Fibroblast of lung (primary cell): ENCODE measurements at places on chromosomes 1 and 21. TPM values are rescaled to one million over a fixed set of nuclear protein-coding genes. Genes with fewer than 3 reads are reported as not detected.

DNA sequence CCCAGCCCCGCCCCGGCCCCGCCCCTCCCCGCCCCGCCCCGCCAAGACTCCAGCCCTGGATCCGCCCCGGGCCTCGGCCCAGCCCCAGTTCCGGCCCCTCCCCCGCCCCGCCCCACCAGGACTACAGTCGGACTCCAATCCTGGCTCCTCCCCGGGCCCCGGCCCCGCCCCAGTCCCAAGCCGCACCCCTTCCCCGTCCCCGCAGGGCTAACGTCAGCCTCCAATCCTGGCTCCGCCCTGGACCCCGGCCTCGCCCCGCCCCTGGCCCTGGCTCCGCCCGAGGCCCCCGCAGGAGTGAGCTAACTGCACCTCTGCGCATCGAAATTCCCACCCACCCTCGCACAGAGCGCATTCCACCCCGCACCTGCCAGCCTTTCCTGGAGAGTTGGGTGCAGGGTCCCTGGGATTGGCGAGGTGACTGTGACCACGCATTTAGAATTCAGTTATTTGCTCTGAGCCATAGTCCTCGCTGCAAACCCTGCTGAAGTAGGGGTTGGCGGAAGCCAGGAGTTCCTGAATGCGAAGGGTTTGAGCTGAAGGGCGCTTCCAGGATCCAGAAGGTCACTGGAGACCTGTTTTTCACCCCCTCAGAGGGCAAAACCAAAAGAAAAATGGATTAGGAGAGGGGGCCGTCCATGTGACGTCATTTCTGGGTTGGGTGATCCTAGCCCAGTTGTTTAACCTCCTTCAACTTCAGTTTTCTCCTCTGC is 588 bp upstream of the IGSF8 start:
- peak overlapping the region; percentile 64 for H3K4me3 ChIP-seq
- H3K27ac ChIP-seq = peak overlapping the region; percentile 34
- no peaks in the 10 kb centered on the region for H3K36me3 ChIP-seq

GRCh38 chr1:203505526-203506204 is 11.7 kb downstream of the OPTC start:
- no peak overlapping the region for H3K4me3 ChIP-seq
- H3K27me3 ChIP-seq = no peaks in the 10 kb centered on the region
- H3K27ac ChIP-seq = peak overlapping the region; percentile 18
- H3K4me1 ChIP-seq = peaks cover 33% of the 10 kb centered on the region
- no peaks in the 10 kb centered on the region for H3K36me3 ChIP-seq
- no peak for DNase-seq

DNA sequence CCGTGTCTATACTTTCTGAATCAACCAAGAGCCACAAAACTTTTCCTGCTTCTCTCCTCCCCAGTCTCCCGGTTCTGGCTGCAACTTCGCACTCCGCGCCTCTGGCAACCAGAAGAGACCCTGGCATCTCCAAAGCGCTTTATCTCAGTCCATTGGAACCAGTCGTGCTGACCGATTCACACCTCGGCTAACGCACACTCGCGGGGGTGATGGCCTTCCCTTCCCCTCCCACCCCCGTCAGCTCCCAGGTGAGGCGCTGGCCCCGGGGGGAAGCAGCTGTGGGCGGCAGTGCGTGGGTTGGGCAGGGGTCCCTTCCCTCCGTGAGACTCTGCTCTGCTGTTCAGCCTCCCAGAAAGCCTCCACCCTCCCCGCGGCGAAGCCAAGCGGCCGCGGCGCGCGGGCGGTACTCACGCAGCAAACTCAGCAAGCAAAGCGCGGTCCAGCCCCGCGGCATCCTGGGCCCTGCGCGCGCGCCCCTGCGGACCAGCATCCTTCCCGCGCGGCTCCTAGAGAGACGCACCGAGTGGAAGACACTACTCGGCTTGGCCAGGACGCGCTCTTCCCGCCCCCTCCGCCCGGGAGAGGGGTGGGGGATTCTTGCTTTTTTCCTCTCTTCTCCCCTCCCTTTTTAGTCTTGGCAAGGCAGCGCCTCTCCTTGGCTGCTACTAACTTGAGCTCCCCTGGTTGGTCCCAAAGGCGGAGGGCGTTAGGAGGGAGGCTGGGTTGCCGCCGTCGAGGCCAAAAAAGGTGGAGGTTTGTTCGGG is at the start of gene CD34:
TSS of gene CD34 (minus strand) at position 535 of the 764 bp plus-strand sequence. CDS start at position 490, 45 bp downstream.
- H3K36me3 ChIP-seq = no peaks in the 10 kb centered on the region
- DNase-seq = peak; percentile 40
- H3K27ac ChIP-seq = no peak within 1 kb of the TSS
- H3K27me3 ChIP-seq = peaks cover 8% of the 10 kb centered on the region
- peak within 1 kb of the TSS; percentile 8 for H3K4me3 ChIP-seq
- no peaks in the 10 kb centered on the region for H3K4me1 ChIP-seq

GRCh38 chr1:113403065-113403464 is 12.8 kb downstream of the MAGI3 start:
- DNase-seq = no peak
- no peaks in the 10 kb centered on the region for H3K4me1 ChIP-seq
- no peaks in the 10 kb centered on the region for H3K27me3 ChIP-seq
- H3K27ac ChIP-seq = no peak overlapping the region
- peaks cover 1% of the 10 kb centered on the region for H3K36me3 ChIP-seq
- no peak overlapping the region for H3K4me3 ChIP-seq

- H3K27me3 ChIP-seq = no peaks in the 10 kb centered on the region
- no peaks in the 10 kb centered on the region for H3K36me3 ChIP-seq
- H3K4me3 ChIP-seq = no peak overlapping the region
- peaks cover 22% of the 10 kb centered on the region for H3K4me1 ChIP-seq
Measured at GRCh38 chr1:14970799-14971141, 182.8 kb upstream of the TMEM51 start.

DNA sequence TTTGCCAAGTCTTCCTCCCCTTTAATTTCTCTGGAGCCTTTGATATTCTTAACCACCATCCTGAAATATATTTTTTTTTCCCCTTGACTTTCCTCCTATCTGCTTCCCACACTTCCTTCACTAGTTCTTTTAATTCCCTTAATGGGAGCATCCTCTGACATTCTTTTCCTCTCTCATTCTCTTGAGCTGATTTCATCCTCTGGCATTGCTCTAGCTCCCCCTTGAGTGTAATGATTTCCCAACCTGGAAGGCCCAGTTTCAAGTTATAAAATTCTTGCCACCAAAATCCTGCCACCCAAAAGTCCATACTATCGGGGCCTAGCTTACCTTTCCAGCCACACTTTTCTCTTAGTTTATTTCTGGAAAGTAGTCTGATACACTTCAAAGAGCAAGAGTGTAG is 39.5 kb upstream of the UBE2U start:
- DNase-seq = peak; percentile 71
- no peak overlapping the region for H3K27ac ChIP-seq
- H3K4me3 ChIP-seq = no peak overlapping the region

GRCh38 chr1:26923711-26924110 is 2.2 kb downstream of the NUDC start:
- no peaks in the 10 kb centered on the region for H3K27me3 ChIP-seq
- no peak overlapping the region for H3K27ac ChIP-seq
- no peak for DNase-seq
- peaks cover 6% of the 10 kb centered on the region for H3K36me3 ChIP-seq

The CYP4X1 gene
- not detected in 2 replicates for total RNA-seq

The OLIG1 gene
- not detected in 2 replicates for total RNA-seq

GRCh38 chr1:84834419-84835064 is 58.5 kb downstream of the LPAR3 start:
- H3K36me3 ChIP-seq = no peaks in the 10 kb centered on the region
- peak; percentile 74 for DNase-seq
- no peak overlapping the region for H3K27ac ChIP-seq
- H3K4me3 ChIP-seq = no peak overlapping the region
- H3K4me1 ChIP-seq = no peaks in the 10 kb centered on the region
- no peaks in the 10 kb centered on the region for H3K27me3 ChIP-seq

DNA sequence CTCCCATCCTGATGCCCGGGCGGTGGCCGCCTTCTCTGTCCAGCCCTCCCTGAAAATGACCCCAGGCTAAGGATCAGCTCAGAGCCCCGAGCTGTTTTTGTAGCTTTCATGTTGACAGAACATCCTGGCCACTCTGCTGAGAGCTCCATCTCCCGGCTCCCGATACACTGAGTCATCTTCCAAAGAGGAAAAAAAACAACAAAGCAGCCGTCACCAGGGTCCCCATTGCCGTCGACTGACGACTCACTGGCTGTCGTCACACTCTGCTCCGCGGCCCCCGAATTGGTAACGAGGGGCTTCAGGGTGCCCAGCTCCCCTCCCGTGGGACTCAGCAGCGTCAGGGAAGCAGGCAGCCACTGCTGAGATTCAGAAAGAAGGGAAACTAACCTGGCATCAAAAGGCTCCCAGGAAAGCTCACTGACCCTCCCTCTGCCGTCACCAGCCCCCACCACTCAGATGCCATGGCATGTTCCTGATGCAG is 67.2 kb downstream of the CD46 start:
- no peaks in the 10 kb centered on the region for H3K27me3 ChIP-seq
- peaks cover 37% of the 10 kb centered on the region for H3K4me1 ChIP-seq
- peaks cover 17% of the 10 kb centered on the region for H3K36me3 ChIP-seq
- no peak overlapping the region for H3K4me3 ChIP-seq
